ENCODE measurements at places on chromosomes 2 and 18.

- no peak overlapping the region for H3K27ac ChIP-seq
- H3K27me3 ChIP-seq: no peaks in the 10 kb centered on the region
- DNase-seq: no peak
- H3K36me3 ChIP-seq: no peaks in the 10 kb centered on the region
Measured at GRCh38 chr2:29240601-29241000, 125.4 kb downstream of the CLIP4 start.

GRCh38 chr2:96839875-96840850 lies 3.7 kb downstream of the ANKRD23 start:
- H3K4me3 ChIP-seq: no peak overlapping the region
- no peak overlapping the region for H3K27ac ChIP-seq
- no peaks in the 10 kb centered on the region for H3K4me1 ChIP-seq
- DNase-seq: no peak
- peaks cover 4% of the 10 kb centered on the region for H3K36me3 ChIP-seq

DNA sequence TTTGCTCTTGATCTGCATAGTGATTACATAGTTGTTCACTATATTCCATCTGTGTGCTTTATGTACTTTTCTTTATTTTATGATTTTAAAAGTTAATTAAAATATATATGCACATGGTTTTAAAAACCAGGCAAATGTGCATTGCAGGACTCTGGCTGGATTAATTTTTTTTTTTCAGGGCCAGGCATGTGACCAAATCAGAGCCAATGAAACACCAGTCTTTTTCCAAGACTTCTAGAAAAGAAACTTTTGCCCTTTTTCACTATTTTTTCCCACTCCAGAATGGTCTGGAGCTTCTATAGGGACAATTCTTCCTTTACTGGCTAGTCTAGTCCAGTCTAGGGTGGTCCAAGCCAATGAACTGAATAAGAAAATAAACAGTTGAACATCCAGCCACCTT lies 198.1 kb upstream of the FBXO11 start:
- H3K36me3 ChIP-seq: no peaks in the 10 kb centered on the region
- no peak overlapping the region for H3K4me3 ChIP-seq
- DNase-seq: no peak
- no peaks in the 10 kb centered on the region for H3K27me3 ChIP-seq

DNA sequence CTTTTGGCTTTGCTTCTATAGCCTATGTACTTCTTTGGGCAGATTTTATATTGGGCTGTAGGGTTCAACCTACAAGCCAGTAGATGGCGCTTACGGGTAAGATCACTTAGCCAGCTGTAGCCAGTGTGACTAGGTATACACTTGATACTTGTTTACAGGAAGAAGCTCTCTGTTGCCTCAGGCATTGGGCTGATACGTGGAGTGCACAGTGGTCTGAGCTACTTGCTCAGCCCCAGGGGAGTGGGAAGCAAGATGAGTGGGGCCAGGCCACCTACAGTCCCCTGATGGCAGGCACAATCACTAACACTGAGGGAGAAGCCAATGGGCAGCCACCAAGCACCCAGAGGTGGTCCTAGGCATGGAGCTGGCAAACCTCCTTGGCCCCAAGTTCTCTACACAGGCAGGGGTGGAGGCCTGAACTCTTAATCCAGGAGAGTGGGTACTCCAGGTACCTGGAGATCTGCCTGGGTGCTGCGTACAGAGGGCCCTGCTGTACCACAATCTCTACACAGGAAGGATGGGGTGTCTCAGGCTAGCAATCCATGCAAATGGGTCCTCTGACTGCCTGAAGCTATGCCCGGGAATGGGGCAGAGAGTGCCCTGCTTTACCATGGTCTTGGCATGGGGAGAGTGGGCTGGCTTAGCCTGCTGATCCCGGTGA lies 122.2 kb downstream of the NCOA1 start:
- no peak overlapping the region for H3K27ac ChIP-seq
- no peaks in the 10 kb centered on the region for H3K4me1 ChIP-seq
- H3K27me3 ChIP-seq: no peaks in the 10 kb centered on the region
- H3K36me3 ChIP-seq: peaks cover 5% of the 10 kb centered on the region

DNA sequence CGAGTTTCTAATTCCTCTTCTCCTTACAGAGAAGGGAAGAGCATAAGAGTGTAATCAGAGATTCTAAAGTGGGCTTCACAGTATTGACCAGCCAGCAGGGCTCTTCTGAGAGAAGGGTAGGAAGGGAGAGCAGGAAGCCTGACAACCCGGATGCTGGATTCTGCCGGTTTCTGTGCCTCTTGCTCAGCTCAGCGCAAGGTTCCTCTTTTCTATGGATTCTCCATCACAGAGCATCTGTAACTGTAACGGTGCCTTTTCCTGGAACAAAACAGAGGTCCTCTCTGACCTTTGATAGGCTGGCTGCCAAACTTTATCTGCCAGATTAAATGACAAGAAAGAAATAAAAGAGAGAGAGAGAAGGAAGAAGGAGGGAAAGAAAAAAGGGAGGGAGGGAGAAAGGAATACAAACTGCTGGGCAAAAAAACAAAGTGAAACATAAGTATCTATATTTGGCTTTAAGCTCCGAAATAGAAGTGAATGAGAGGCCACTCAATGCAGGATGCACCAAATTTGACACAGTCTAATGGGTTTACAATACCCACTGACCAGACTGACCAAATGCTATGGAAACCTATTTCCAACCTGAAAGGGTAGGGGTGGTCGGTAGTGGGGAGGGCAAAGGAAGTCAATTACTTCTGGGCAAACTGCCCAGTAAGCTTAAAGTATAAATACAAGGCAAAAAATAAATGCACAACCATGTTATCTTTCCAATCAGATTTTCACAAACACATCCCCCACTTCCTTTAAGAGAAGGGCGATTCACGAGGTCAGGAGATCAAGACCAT lies 59.2 kb downstream of the PIEZO2 start:
- H3K27me3 ChIP-seq: no peaks in the 10 kb centered on the region
- H3K4me3 ChIP-seq: no peak overlapping the region
- H3K36me3 ChIP-seq: no peaks in the 10 kb centered on the region
- peaks cover 5% of the 10 kb centered on the region for H3K4me1 ChIP-seq
- H3K27ac ChIP-seq: no peak overlapping the region

DNA sequence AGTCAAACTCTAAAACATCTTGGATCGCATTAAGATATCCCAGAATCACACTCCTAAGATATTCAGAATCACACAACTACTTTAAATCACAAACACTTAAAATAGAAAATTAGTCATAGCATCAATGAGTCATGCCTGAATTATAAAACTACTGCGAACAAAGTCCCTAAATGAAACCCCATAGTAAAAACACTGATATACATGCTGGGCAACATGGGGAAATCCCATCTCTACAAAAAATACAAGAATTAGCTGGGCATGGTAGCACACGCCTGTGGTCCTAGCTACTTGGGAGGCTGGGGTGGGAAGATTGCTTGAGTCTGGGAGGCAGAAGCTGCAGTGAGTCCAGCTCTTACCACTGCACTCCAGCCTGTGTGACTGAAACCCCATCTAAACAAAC lies 101.7 kb downstream of the COBLL1 start:
- H3K27ac ChIP-seq: no peak overlapping the region
- DNase-seq: no peak
- H3K4me3 ChIP-seq: no peak overlapping the region
- no peaks in the 10 kb centered on the region for H3K27me3 ChIP-seq

DNA sequence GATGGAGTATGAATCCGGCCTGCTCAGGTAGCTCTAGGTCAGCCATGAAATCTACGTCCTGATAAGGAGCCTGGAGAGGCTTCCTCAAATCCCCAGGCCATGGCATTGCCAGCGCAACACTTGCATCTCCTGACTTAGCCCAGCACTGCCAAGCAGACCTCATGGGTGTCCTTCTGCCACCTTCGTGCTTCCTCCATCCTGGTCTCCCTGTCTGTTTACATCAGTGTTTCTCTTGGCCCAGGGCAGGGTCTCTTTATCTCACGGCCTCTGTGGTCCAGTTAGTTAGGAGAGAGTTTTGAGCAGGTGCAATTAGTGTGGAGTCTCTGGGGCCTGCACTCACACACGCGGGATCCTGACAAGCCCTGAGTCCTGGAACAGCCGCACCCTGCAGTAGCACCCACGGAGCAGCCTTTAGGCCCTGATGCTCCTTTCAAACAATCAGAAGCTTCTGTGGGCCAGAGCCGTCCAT lies 193.1 kb upstream of the ARL4C start:
- H3K36me3 ChIP-seq: peaks cover 10% of the 10 kb centered on the region
- no peaks in the 10 kb centered on the region for H3K27me3 ChIP-seq
- peaks cover 5% of the 10 kb centered on the region for H3K4me1 ChIP-seq

- H3K27me3 ChIP-seq: no peaks in the 10 kb centered on the region
- H3K36me3 ChIP-seq: no peaks in the 10 kb centered on the region
- H3K4me1 ChIP-seq: no peaks in the 10 kb centered on the region
- no peak overlapping the region for H3K27ac ChIP-seq
- DNase-seq: no peak
- no peak overlapping the region for H3K4me3 ChIP-seq
Measured at GRCh38 chr2:139674577-139674976, 894.4 kb upstream of the NXPH2 start.

GRCh38 chr2:28717339-28717758 lies 34.3 kb upstream of the PPP1CB start:
- no peak for DNase-seq
- no peak overlapping the region for H3K27ac ChIP-seq
- no peaks in the 10 kb centered on the region for H3K27me3 ChIP-seq
- H3K4me3 ChIP-seq: no peak overlapping the region
- H3K4me1 ChIP-seq: no peaks in the 10 kb centered on the region

- H3K4me3 ChIP-seq: no peak overlapping the region
- DNase-seq: no peak
- no peaks in the 10 kb centered on the region for H3K27me3 ChIP-seq
- peaks cover 7% of the 10 kb centered on the region for H3K4me1 ChIP-seq
- H3K27ac ChIP-seq: no peak overlapping the region
Measured at GRCh38 chr18:13501891-13502290, 224.5 kb downstream of the FAM210A start.

DNA sequence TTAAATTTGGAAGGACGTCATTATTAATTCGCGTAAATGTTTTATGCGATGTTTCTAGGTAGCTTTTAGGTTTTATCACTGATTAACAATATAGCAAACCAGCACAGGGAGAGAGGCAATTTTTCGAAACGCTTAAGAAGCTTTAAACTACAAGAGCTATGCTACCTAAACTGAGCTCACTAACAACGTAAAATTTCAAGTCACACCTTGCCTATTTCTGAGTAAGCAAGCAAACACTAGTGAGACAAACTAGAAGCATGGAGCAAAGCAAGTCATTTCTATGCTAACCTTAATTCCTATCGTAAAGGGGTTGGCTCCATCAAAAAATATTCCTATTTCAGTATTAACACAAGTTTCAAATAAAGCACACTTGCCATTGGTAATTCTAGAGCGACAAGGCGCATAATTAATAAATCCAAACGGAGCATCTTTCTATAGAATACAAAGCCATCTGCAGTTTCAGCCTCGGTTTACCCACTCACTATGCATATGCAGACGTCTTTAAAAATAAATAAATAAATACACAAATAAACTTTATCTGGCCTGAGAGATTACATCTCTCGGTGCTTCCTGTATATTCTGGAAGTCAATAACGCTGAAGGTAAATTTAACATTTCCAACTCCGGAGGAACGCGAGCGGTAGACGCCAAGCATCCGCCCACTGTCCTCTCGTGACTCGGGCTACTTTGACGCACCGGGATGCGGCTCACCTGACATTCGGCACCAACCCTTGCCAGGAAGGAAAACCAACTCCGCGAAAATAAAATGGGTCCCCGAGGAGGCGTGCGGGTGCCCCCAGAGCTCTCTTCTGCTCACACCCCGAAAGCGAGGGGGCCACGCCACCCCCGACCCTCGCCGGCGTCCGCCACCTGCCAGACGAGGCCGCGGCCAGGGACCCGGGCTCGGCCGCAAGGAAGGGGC lies 947 bp downstream of the ITSN2 start:
- H3K36me3 ChIP-seq: no peaks in the 10 kb centered on the region
- H3K4me1 ChIP-seq: no peaks in the 10 kb centered on the region
- H3K27ac ChIP-seq: no peak overlapping the region
- DNase-seq: peak; percentile 31
- no peaks in the 10 kb centered on the region for H3K27me3 ChIP-seq

GRCh38 chr18:2417861-2418610 lies 153.3 kb downstream of the METTL4 start:
- H3K27ac ChIP-seq: no peak overlapping the region
- H3K4me3 ChIP-seq: no peak overlapping the region
- no peaks in the 10 kb centered on the region for H3K36me3 ChIP-seq

- H3K4me3 ChIP-seq: no peak overlapping the region
- H3K27me3 ChIP-seq: no peaks in the 10 kb centered on the region
Measured at GRCh38 chr18:77857678-77858655, 608.3 kb downstream of the GALR1 start.

- 0 out of 2 replicates have a peak, but pooled peaks cover 2% of the 10 kb centered on the region for H3K4me1 ChIP-seq
- H3K36me3 ChIP-seq: no peaks in the 10 kb centered on the region
- peak; percentile 70 for DNase-seq
Measured at GRCh38 chr2:118848381-118849225, 1.2 kb upstream of the EN1 start.

- H3K36me3 ChIP-seq: no peaks in the 10 kb centered on the region
- no peak for DNase-seq
- H3K4me1 ChIP-seq: no peaks in the 10 kb centered on the region
- H3K27me3 ChIP-seq: no peaks in the 10 kb centered on the region
Measured at GRCh38 chr2:88139203-88139702, 11.4 kb upstream of the FABP1 start.

- H3K27me3 ChIP-seq: no peaks in the 10 kb centered on the region
- no peaks in the 10 kb centered on the region for H3K36me3 ChIP-seq
- H3K27ac ChIP-seq: no peak overlapping the region
Measured at GRCh38 chr18:13641551-13642439, 84.6 kb downstream of the FAM210A start.

DNA sequence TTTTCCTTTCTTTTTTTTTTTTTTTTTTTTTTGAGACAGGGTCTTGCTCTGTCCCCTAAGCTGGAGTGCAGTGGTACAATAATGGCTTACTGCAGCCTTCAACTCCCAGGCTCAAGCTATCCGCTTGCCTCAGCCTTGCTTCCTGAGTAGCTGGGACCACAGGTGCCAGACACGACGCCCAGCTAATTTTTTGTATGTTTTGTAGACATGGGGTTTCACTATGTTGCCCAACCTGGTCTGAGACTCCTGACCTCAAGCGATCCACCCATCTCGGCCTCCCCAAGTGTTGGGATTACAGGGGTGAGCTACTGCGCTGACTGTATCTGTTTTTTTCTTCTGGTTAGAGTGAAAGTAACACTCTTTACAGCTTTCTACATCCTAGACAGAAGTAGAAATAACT lies 240.3 kb upstream of the FBXO11 start:
- H3K4me1 ChIP-seq: peaks cover 4% of the 10 kb centered on the region
- DNase-seq: no peak
- no peaks in the 10 kb centered on the region for H3K27me3 ChIP-seq
- H3K27ac ChIP-seq: no peak overlapping the region
- no peaks in the 10 kb centered on the region for H3K36me3 ChIP-seq
- H3K4me3 ChIP-seq: no peak overlapping the region

DNA sequence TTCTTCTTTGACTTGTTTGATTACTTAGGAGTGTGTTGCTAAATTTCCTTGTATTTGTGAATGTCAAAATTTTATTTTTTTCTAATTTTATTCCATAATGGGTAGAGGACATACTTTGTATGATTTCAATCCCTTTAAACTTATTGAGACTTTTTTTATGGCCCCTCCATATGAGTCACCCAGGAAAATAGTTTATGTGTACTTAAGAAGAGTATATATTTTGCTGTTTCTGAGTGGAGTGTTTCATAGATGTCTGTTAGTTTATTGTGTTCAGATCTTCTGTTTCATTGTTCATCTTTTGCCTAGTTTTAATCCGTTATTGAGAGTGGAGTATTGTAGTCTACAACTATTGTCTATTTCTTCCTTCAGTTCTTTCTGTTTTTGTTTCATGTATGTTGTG lies 81.9 kb downstream of the EPB41L5 start:
- H3K36me3 ChIP-seq: peaks cover 31% of the 10 kb centered on the region
- H3K4me3 ChIP-seq: no peak overlapping the region
- no peaks in the 10 kb centered on the region for H3K4me1 ChIP-seq
- DNase-seq: no peak
- H3K27me3 ChIP-seq: no peaks in the 10 kb centered on the region

Measured in H9 (cell line).